ENCODE measurements at places on chromosomes 6 and 20. TPM values are rescaled to one million over a fixed set of nuclear protein-coding genes. Genes with fewer than 3 reads are reported as not detected.

MAFB gene
- total RNA-seq: 8.0 TPM

- DNase-seq: no peak
Observed at GRCh38 chr6:167113935-167114910, 8.7 kb upstream of the CCR6 start.

DNA sequence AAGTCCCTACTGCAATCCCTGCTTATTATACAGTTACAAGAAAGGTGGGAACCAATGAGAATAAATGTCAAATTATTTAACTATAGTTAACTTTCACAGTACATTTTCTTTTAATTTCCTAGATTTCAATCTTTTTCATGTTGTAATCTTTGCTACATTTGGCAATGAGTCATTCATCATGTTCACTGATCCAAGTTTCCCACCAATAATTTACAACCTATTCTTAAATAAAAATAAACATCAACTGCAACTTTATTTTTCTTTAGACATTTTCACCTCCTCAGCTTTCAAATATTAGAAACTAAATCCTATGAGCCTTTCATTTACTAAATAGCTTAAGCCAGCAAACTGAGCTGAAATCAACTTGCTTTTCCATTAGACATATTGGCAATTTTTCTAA is 541.3 kb upstream of the BTBD3 start:
- DNase-seq: no peak

GRCh38 chr6:128526152-128526914 is 5.9 kb upstream of the PTPRK start:
- no peak for DNase-seq

BRD2 gene
- total RNA-seq: 39.4 TPM

- no peak for DNase-seq
Observed at GRCh38 chr6:166877906-166878305, 78.4 kb downstream of the RNASET2 start.

EPPIN gene
- not detected for total RNA-seq

DNA sequence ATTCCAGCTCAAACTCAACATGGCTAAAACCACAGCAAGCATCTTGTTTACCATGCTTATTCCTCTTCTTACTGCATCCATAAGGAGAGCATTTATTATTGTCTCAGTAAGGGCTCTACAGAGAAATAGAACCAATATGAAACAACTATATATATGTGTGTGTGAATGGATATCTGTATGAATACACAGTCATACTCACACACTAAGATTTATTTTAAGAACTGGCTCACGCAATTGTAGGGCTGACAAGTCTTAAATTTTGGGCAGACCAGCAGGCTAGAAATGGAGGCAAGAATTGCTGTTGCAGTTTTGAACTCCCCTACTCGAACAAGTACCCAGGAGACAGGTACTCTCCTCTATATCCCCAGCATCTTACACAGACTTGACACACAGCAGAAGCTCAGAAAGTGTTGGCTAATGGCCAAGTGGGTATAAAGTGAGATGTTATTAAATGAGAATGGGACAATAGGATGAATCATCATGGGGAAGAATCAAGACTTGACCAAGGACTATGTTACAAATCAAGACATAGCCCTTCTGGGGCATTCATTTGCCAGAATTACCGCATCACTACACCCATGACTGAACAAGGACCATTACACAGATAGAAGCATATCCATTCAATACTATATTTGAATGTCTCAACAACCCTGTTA is 13.0 kb downstream of the ZHX3 start:
- DNase-seq: no peak

MATN4 gene
- total RNA-seq: under 0.01 TPM

- DNase-seq: no peak
Observed at GRCh38 chr6:148076051-148076450, 266.6 kb upstream of the SASH1 start.

DNA sequence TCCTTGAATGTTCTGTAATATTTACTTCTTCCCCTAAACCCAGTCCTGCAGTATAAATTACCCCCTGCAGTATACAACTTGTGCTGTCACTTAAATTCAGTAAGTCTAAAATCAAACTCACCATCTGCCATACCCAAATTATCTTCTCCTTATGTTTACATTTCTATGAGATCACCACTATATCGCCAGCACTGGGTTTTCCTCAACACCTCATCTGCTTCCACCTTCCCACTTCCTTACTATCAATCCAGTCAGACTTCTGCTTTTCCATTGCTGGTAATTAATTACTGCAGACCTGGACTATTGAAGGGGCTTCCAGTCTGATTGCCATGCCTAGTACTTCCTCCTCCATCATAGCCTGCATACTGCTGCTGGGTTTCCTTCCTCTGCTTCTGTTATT is 15.2 kb downstream of the EFHC1 start:
- DNase-seq: no peak

PGBD1 gene
- 5.2 TPM for total RNA-seq

- DNase-seq: no peak
Observed at GRCh38 chr6:108403236-108403635, 108.4 kb downstream of the AFG1L start.

- DNase-seq: peak; percentile 63
Observed at GRCh38 chr20:53547664-53548239, 45.9 kb downstream of the ZNF217 start.

DNA sequence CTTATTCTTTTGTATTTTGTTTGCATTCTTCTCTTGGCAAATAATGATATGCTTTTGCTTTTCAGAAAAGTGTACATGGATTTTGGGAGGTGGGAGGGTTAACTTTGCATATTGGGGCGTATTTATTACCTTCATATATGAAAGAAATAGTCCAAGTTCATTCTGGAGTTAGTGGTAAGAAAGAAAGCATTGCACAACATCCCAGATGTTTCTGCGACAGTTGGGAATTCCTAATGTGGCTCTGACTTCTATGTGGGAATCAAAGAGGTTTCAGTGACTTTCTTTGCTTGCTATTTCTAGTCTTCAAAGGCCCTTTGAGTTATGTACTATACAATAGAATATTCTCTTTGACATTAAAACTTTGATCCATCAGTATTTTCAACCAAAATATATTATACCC is 78.1 kb downstream of the MMUT start:
- no peak for DNase-seq

GRM1 gene
- 0.13 TPM for total RNA-seq

DNA sequence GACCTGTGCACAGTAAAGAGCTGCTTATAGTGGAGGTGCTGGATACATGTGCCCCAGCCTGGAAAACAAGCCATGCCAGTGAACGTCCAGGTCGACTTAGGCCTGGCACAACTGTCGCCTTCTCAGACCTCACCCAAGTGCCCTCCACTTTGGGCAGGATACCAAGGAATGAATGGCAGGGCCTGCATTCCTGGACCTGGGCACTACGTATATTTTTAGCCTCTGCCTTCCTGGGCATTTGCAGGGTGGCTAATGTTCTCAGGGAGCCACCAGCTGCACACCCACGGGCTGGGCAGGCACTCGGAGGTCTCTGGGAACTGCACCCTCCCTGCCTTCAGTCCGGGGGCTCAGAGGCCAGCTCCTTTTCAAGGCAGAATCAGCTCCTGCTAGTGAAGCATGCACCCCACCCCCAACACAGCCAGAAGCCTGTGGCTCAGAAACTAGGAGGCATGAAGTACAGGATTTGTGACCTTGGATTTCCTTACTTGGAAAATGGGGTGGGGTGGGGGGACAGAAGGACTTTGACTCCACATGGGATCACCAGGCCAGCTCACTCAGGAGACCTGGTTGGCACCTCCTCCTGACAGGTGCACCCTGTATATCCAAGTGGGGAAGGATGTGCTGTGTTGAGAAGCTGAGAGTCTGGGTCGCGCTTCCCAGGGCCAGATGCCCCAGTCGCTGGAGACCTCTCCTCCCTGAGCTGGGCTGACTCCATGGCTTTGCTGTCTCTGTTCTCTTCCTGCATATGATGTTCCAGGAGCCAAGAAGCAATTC is 2.5 kb upstream of the LSM14B start:
- DNase-seq: no peak

DNA sequence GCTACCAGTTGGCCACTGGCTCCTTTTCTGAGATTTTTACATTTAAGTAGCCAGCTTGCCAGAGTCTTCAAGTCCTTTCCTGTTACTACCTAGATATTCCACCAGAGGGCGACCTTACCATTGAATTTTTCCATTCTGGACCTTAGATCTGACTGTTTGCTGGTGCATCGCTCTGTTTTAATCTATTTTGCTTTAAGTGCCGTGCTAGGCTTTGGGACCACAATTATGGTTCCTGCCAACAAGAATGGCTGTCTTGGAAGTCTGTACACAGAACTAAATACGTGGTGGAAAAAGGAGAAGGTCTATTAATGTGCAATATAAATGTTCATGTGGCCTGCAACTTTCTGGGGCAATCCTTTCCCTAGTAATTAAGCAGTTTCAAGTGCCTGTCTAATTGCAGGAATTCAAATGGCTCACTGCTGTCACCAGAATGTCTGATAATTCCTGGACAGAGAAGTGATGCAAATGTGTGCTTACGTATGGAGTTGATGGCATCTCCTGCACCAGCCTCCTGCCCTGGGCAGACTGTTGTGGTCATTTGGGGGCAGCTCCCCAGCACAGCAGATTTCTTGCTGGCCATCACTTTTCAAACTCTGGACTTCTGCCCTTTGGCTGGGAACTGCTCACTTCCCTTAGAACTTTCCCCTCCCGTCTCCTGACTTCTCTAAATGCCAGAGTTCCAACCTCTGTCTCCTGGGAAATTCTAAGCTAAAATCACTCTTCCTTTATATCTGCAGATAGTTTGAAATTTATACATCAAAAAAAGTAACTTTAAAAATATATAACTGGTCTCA is 5.6 kb upstream of the HLA-DOA start:
- peak; percentile 78 for DNase-seq

DNA sequence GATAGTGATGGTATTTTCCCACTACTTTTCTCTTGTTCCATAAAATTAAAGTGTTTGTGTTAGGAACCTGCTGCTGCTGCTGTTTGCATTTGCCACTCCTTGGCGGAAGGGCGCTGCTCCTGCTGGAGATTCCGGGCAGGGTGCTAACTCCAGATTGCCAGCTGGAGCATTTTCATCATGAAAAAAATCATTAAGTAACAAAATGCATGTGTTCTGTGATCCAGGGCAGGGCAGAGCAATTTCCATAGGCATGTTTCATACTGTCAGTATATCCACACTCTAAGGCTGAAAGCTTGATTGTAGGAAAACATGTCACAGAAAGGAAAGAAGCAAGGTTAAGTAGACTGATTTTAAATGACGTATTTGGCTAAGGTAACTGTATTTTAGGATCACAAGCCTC is 24.0 kb downstream of the PBOV1 start:
- DNase-seq: no peak

DNA sequence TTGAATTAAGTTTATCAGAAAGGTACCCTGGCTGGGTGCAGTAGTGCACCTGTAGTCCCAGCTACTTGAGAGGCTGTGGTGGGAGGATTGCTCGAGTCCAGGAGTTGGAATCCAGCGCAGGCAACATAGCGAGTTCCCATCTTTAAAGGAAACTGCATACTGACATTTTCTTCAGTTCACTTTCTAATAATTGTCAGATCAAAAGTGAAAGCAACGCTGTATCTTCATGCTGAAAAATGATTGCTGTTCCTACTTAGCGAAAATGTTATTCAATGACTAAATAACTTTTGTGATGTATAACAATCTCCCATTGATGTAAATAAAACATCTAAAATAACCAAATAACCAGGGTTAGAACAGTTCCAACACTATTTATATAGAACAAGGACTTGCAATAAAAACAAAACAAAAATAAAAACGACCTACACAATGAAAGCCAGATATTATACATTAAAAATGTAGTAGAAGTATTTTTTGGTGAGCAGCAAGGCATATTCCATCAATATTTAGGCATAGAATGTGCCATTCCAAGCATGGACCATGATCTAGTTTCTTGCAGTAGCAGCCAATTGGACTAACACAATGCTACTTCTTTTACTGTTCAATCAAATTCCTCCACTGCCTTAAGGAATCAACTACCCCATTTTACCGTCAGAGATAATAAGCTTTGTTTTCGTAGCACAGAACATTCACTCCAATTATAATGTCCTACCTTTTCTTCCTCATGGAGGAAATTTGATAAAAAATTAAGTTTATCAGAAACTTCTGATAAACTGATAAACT is 1.5 kb downstream of the LATS1 start:
- peak; percentile 40 for DNase-seq

GRCh38 chr6:137039010-137039409 is 5.8 kb downstream of the IL20RA start:
- DNase-seq: no peak

DNA sequence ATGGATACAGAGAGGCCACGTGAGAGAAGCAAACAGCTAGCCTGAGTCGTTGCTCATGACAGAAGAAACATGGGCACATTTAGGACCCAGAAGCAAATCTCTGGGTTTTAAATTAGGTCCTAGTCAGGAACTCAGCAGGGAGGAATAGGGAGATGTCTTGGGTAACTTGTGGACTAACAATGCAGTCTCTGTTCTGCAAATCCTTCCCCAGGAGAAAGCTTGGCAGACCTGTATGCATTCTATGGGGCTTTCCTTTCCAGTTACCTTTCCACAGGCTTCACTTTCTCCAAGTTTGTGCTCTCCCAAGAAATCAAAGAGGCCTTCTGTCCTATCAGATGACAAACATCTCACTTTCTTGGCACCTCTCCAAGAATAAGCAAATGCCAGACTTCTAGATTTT is 47.2 kb upstream of the PLCB4 start:
- no peak for DNase-seq

RIPPLY2 gene
- total RNA-seq: 0.51 TPM

DNA sequence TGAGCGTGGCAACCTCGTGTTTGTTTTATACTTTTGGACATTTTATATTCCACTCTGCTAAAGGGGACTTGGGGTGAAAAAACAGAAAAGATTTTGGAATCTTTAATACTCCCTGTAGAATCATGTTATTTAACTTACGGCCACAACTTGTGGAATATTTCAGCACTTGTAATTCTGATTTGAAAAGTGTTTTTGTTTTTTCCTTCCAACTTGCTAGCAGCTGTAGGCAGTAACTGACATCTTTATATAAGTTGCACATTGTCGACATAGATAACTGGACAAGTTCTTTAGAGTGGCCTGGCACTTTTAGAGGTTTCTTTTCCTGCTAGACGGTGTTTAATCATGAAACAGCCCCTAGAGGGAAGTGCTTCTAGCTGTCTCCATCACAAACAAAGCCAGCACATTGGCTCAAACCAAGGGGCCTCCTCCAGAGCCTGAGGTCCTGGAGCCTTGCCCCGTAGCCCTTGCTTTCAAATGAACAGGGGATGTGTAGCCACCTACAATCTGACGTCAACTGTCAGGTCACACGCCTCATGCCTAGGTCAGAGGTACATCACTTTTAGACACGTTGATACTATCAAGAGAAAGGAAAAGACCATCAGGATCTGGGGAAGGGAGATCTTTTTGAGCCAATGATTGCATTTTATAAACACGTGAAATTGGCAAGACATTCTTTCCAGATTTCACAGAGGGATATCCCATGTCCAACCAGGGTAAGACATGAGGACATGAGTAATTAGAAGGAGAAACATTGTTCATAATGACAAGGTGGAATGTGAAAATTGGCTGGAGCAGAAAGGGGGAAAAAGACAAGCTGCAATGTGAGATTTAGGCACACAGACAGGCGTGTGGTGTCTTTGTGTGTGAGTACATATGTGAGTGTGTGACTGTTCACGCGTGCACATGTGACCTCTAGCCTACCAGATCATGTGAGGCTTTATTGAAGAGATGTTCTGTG is 92.1 kb downstream of the TXNDC5 start:
- DNase-seq: no peak

- no peak for DNase-seq
Observed at GRCh38 chr6:73642530-73642929, 11.3 kb downstream of the SLC17A5 start.

TNFAIP3 gene
- total RNA-seq: 4.9 TPM

- DNase-seq: peak; percentile 66
Observed at GRCh38 chr20:62929051-62929538, 2.8 kb upstream of the DIDO1 start.

- DNase-seq: peak; percentile 95
Observed at GRCh38 chr20:31560746-31561598, 44.1 kb upstream of the ID1 start.

GRCh38 chr6:94099072-94099471 is 679.7 kb upstream of the EPHA7 start:
- DNase-seq: no peak

Measured in dermis microvascular lymphatic vessel endothelial cell (primary cell).